ENCODE measurements at places on chromosomes 5 and 9. TPM values are rescaled to one million over a fixed set of nuclear protein-coding genes. Genes with fewer than 3 reads are reported as not detected.

- DNase-seq = no peak
Observed at GRCh38 chr5:168347368-168348083, 56.1 kb downstream of the WWC1 start.

DNA sequence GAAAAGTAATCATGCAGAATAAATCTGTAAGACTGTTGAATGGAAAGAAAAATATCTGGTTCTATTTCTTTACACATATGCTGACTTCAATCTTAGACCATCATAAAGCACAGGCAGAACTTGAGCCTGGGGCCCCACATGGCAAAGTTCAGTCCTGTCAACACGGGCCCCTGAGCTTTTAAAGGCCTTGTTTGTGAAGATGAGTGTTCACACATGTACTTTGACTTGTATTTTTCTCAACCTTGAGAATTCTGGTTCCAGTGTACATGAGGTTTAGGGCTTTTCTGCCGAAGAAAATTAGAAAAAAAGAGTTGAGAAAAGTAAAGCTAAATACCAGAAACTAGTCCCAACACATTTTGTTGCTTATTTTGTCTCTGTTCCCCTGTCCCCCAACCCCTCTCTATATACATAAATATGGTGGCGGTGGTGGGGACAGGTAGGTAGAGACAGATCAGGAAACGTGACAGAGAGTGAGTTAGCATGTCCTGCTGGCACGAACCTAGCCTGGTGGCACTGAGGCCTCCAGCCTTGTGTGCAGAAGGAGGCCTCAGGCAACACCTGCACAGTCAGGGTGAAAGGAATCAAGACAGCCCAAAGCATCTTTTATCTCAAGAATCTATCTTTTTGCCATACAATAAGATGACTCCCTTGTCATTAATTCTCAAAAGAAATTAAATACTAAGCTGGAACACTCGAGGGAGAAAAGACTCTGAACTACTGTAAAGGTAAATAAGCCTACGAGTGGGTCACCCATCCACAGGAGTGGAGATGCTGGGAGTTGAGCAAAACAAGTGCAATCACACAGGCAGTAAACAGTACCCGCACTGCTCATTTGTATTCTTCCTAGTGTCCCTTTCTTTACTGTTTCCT is 22.9 kb downstream of the LIFR start:
- DNase-seq = no peak

DNA sequence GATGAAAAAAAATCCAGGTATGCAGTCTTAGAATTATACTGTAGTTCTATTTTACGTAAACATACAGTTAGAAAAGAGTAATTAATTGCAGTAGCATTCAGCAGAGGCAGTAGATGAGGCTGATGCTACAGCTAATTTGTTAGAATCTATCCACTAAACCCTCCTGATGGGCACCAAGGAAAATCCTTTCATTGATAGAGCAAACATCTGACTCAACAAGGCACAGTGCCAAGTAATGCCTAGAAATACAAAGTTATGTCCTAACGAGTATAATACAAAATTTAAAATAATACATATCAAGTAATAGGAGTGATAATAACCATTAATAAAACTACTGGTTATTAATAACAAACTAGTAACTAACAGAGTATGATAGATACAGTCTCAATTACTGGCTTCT is 9.0 kb downstream of the MOCS2 start:
- DNase-seq = no peak

- no peak for DNase-seq
Observed at GRCh38 chr9:100689635-100690034, 111.8 kb downstream of the CAVIN4 start.

DNA sequence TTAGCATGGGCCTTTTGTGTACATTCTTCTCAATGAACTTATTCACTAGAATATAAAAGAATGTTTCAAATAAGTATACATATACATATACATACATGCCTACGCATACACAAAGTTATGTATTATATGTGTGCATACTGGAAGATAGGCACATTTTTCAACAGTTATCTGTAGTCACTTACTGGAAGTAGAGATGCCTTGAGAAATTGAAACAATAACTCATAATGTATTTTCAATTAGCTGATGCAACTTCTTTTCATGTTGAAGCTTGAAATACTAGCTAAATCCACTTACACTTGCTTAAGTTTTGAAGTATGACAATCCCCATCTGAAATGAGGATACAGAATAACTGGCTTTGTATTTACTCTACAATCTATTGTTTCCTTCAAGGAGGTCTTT is 469.0 kb upstream of the PTGER4 start:
- no peak for DNase-seq

GRCh38 chr5:58239045-58239444 is 220.8 kb downstream of the PLK2 start:
- no peak for DNase-seq

The GPR151 gene
- total RNA-seq = not detected

The PAPPA gene
- not detected for total RNA-seq

GRCh38 chr5:124576848-124577409 is 169.5 kb downstream of the ZNF608 start:
- DNase-seq = no peak

The RASGRF2 gene
- 9.2 TPM for total RNA-seq

DNA sequence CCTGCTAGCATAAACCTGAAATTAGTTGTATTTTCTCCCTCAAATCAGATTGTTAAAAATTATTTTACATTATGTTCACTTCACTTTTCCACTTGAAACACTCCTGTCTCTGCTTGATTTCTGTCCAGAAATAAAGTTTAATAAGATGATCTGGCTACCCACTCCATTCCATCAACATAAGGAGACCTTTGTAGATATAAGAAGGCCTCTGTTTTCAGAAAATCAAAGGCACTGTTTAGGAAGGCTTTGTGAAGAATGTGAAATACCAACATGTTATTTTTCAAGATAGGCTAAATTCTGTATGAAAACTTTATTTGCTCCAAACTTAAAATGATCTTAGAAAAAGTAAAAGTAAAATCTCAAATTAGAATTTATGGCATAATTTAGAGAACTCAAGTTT is 15.1 kb downstream of the RHOBTB3 start:
- DNase-seq = no peak

GRCh38 chr5:133816791-133817190 is 151.6 kb downstream of the C5orf15 start:
- DNase-seq = no peak

- no peak for DNase-seq
Observed at GRCh38 chr5:154829181-154829588, 21.2 kb downstream of the FAXDC2 start.

The LCN15 gene
- total RNA-seq = not detected

The HTR1A gene
- total RNA-seq = not detected

The C1QTNF3 gene
- 1.7 TPM for total RNA-seq

GRCh38 chr5:154179846-154180710 is 10.5 kb upstream of the GALNT10 start:
- DNase-seq = peak; percentile 52

The GAS1 gene
- total RNA-seq = 0.15 TPM
